ENCODE measurements at places on chromosomes 7 and 10.

DNA sequence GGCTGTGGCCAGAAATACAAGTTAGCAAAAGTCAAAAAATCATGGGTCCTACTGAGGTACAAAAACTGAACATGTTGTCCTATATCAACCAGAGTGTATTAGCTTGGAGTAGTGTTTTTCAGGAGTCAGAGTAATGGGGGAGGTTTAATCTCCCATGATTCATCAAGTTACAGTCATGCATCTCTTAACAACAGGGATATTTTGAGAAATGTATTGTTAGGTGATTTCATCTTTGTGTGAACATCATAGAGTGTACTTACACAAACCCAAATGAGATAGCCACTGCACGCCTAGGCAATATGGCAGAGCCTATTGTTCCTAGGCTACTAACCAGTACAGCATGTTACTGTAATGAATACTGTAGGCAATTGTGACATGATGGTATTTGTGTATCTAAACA, 14.9 kb upstream of the TES start:
- DNase-seq, result no peak

GRCh38 chr10:96560966-96561887, 25.6 kb downstream of the TM9SF3 start:
- no peak for DNase-seq

DNA sequence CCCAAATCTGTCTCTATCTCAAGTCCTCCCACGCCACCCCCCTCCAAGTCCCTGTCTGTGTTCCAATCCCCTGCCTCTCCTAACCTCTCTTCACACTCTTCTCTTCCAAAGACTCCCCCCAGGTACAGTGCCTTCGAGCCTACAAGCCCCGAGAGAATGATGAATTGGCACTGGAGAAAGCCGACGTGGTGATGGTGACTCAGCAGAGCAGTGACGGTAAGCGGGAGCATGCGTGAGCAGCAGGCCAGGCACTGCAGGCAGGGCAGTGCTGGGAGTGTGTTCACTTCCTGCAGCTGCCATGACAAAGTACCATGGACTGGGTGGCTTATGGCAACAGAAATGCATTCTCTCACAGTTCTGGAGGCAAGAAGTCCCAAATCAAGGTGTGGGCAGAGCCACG, 23.4 kb downstream of the ARHGEF5 start:
- no peak for DNase-seq

DNA sequence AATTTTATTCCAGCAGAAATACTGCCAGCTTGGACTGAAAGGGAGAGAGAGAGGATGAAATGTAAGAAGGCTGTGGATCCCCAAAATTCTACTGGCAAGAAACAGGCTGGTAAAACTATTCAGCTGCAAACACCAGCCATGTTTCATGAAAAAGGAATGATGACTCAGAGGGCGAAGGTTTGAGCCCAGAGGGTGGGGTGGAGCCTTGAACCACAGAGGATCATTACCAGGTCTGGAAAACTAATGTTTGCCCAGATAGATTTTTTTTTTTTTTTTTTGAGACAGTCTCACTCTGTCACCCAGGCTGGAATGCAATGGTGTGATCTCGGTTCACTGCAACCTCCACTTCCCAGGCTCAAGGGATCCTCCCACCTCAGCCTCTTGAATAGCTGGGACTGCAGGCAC, 41.7 kb upstream of the NRF1 start:
- no peak for DNase-seq

GRCh38 chr10:103659674-103660363, 166.3 kb downstream of the NEURL1 start:
- peak; percentile 91 for DNase-seq

GRCh38 chr7:22662036-22662435, 65.0 kb upstream of the IL6 start:
- no peak for DNase-seq

DNA sequence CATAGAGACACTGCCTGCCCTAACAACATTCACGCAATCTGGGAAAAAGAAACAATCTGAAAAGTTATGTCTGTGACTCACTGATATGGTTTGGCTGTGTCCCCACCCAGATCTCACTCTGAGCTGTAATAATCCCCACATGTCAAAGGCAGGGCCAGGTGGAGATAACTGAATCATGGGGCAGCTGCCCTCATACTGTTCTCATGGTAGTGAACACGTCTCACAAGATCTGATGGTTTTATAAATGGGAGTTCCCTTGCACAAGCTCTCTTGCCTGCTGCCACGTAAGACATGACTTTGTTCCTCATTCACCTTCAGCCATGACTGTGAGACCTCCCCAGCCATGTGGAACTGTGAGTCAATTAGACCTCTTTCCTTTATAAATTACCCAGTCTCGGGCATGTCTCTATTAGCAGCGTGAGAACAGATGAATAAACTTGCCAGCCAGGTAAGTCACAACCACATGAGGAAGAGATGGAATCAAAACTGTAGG, 341.5 kb upstream of the AOAH start:
- no peak for DNase-seq

DNA sequence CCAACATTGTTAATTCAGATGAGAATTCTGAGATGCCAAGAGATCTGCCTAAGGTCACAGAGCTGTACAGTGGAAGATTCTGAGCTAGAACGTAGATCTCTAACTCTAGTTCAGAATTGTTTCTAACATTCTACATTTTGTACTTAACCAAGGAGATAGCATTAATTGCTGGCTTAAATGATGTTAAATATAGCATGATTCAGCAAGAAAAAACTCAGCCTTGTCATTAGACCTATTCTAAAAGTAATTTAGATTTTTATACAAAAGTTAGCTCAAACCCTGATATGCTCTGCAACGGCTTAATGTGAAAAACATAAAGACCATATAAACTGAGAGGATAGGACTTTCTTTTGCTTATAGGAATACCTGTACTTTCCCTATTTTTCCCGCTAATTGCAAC, 3.4 kb upstream of the CCDC71L start:
- DNase-seq, result no peak

GRCh38 chr7:130998993-130999602, 265.1 kb upstream of the KLF14 start:
- DNase-seq, result no peak
